CD4-positive, alpha-beta T cell treated with Interleukin-15 for 4 hours (primary cell): ENCODE measurements at places on chromosomes 3 and 15.
A peak's percentile ranks its signal among the peaks of the same experiment; 100 is the strongest.

DNA sequence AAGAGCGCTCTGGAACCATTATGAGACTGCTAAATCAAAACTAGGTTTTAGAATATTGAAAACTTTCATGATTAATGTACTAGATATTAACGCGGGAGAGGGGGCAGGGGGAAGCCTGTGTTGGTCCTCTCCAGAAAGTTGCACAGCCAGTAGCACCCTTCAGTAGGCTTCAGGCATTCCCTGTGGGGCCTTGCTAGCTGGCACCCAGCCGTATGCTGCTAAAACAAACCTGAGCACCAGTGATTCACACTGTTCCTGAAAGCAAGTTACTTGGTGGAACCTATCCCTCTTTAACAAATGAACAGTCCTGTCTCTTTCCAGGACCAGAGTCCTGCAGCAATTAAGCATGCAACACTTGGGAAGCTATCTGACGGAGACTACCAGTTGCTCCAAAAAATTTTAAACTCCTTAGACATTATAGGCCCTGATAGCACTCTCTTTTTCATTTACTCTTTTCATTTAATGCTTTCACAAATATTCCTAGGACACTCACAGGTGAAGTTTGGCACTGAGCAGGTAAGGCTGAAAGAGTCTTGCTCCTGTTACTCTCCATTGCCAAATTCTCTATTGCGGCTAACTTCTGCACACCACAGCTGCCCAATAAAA is 1.2 kb upstream of the ATRIP start:
- DNase-seq, result no peak

DNA sequence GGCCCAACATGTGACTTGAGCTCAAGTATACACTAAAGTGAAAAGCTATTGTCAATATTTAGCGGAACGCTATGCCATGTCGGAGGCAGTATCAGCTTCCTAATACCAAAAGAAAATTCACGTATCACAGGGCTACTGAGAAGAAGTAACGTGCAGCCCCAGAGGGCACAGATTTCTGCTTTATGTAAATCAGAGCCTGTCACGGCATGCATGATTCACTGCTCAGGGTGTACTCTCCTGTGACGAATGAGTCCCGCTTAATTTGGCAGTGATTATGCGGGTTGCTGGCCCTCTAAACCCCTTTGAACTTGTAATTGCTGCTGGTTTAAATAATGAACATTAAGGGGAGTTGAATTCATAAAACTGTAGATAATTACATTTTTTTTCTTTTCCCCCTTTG is 85.3 kb downstream of the MEIS2 start:
- no peak for DNase-seq

GRCh38 chr3:30675774-30676173 is 69.4 kb downstream of the TGFBR2 start:
- DNase-seq, result no peak

DNA sequence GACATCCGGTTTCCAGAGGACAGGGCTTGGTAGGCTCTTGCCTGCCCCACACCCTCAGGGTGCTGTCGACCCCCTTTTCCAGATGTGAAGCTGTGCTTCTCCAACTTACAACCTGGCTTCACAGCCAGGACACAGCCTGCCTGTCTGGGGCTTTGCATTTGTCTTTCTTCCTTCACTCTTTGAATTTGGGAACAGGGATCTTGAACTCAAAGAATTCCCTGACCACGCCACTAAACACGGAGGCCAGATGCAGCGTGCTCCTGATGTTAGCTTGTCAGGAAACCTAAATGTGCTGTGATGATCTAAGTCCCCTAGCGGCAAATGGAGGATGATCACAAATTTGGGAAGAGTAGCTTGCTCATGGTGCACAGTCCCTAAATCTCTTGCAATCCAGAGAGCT is 244.8 kb upstream of the RGMA start:
- no peak for DNase-seq

GRCh38 chr15:78350058-78350457 is 9.9 kb downstream of the CRABP1 start:
- DNase-seq, result no peak

DNA sequence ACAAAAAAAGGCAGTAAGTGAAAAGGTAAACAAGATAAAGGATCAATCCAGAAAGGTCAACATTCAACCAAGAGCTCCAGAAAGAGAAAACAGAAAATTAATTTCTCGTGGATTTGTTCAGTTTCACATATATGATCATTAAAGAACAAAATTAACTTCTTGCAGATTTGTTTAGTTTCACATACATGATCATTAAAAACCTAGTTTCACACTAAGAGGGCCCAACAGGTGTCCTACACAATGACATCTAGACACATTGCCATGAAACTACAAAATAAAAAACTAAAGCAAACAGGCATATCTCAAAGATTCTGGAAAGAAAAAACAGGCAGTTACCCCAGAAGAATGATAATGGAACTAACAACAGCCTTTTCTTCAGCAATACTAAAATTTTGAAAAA is 22.1 kb downstream of the PHC3 start:
- DNase-seq, result no peak

- no peak for DNase-seq
Observed at GRCh38 chr3:122468896-122469533, 45.7 kb downstream of the KPNA1 start.

- DNase-seq, result no peak
Observed at GRCh38 chr15:96326328-96327154, 4.0 kb upstream of the NR2F2 start.

GRCh38 chr15:40891810-40892446 is 2.3 kb upstream of the VPS18 start:
- DNase-seq, result peak; percentile 44

- DNase-seq, result no peak
Observed at GRCh38 chr3:50671331-50671730, 3.4 kb upstream of the DOCK3 start.

DNA sequence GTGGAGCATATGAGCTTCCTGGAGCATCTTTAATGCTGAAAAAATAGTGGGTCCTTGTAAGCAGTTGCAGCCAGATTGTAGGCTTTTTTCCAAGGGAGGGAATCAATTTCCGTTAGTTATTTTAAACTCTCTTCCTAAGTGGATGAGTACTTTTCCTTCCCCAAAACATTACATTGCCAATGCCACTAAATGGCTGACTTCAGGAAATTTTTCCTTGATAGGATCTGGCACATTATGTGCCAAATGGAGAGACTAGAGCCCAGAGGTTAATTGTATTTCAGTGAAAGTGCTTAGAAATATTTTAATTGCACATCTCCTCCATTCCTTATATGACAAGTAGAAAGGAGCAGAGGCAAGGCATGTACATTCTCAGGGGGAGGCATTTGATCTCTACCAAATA is 83.5 kb downstream of the TNFAIP8L3 start:
- DNase-seq, result no peak

DNA sequence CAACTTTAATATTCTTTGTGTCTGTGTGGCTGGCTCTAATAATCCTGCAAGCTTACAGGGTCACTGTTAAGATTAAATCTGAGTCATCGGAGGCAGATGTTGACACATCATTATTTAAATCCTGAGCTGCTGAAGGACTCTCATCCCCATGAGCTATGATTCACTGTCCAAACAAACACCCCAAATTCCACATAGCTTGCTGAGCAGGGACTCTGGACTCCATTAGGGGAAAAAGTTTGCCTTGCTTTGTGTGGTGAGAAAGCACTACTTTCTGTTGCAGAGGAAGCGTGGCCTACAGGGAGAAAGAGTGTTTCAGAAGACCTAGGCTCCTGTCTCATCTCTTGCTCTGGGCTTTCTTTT is 213.7 kb downstream of the PDCD6IP start:
- DNase-seq, result no peak

GRCh38 chr15:83656943-83657528 is 3.1 kb downstream of the ADAMTSL3 start:
- DNase-seq, result no peak

DNA sequence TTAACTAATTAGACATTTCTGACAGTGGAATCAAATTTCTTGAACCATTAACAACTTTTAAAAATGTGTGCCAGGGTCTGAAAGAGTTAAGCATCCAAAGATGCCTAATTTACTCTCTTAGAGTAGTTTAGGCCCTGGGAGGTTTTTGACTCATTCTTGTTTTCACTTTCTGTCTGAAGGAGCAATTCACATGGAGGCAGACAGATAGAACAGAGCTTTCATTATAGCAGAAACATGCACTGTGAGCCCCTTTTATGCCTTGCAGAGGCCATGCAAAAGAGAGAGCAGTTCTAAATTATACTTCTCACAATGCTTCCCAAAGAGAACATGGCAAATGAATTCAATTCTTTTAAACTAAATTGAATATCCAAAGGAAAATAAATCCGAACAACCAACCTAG is 554.8 kb downstream of the MFSD1 start:
- no peak for DNase-seq

DNA sequence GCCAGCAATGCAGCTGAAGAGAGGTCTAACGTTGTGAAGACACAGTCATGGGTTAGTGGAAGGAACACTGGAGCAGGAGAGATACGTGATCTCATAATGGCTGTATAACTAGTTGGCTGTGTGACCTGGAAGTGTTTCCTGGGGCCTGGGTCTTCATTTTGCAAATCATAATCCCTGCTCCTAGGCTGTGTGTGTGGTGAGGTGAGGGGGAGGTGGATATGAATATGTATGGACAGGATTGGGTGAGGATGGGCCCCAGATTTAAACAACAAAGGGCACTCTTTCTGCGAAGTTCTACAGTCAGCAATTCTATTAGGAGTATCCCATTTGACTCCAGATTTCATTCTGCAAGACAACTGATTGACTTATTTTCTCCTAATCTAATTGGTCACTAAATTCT is 41.3 kb downstream of the ANKRD28 start:
- no peak for DNase-seq

- DNase-seq, result no peak
Observed at GRCh38 chr15:39820050-39820602, 37.5 kb upstream of the FSIP1 start.

GRCh38 chr3:59052803-59053411 is 3.1 kb upstream of the CFAP20DC start:
- peak; percentile 16 for DNase-seq

- DNase-seq, result no peak
Observed at GRCh38 chr3:55723653-55724406, 236.7 kb upstream of the WNT5A start.

DNA sequence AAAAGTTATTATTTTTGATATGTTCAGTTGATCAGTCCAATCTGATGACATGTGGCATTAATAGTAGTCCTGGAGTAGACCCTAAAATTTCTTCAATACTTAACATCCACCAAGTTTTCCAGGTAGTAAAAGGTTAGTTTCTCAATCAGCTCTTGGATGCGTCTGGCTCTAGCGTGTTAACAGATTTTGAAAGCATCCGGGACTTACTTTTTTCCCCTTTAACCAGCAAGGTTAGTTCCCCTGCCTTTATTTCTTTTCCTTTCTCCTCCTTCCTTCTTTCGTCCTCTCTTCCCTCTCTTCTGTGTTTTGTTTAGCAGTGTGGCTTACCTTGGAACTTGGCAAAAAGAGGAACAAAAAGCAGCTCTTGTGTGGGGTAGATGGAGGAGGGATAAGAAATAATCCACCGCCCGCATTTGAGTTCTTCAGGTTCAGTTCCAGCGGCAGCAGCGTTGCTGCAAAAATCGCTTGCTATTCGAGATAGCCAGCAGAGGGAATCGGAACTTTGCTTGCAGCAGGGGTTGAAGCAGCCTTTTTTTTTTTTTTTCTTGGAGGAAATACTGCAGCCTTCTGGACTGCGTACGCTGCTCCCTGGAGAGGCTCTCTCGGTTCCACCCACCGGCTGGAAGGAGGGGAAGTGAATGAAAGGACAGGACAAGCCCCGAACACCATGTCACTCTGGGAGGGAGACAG is at the start of gene RBMS3:
Gene RBMS3 (plus strand): TSS at position 668 of the 690 bp plus-strand sequence.
- DNase-seq, result no peak

DNA sequence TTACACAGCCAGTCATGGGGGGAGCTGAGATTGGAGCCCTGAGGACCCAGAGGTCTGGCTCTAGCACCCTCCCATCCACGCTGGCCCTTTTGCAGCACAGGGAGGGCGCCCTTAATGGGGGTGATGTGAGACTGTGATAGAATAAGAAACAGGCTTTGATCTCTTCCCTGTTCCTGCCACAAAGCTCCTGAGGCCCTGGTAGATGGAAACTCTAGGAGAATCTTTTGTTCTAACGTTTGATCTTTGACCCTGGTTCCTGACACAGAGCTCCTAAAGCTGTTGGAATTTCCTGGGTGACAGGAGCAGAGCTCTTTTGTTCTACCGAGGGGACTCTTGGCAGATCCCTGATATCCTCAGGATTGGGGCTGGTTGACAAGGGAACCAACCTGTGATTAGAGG is 1.2 kb upstream of the UROC1 start:
- DNase-seq, result no peak

- DNase-seq, result no peak
Observed at GRCh38 chr3:144129536-144130214, 158.1 kb downstream of the DIPK2A start.

GRCh38 chr15:68278595-68279405 is 1.3 kb downstream of the FEM1B start:
- no peak for DNase-seq

DNA sequence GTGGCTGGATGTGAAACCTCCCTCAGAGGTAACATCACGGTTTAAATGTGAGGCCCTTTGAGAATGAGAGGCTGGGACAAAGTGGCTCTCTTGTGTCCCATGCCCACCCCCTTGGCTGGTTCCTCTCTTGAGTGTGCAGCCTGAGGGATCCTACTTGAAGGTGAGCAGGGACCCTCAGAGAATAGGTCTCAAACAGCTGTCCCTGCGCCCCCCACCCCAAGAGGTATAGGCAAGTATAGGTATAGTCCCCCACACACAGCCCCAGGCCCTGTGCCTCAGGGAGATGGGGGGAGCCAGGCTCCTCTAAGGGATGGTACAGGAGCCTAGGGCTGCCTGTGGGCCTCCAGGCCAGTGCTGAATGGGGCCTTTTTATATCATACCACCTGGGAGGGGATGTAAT is 61.9 kb downstream of the ISG20 start:
- DNase-seq, result no peak

- no peak for DNase-seq
Observed at GRCh38 chr3:7658294-7658693, 797.4 kb downstream of the GRM7 start.

DNA sequence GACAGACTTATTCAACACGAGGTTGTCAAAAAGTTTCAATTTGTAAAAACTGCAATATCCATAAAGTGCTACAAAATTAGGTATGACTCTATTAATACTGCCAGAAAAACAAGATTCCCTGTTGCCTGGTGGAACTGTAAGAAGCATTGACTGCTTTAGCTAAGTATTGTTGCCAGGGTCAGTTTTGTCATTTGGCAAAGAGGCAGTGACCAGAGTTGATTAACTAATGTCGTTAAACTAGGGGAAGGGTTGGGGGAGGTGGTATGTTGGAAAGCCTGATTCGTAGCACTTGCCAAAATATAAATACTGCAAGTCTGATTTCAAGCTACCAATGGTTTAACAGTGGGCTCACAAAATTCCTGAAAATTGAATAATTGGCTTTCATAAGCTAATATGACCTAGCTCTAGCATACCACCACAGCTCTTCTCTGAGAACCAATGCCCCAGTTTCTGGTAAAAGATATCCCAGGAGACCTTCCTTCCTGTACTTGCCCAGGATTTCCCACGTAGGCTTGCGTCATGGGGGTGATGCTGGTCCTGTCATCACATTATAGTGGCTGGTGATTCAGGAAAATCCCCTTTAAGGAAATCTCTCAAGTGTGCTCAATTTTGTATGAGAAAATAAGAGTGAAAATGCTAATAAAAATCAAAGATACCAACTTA is 266.4 kb upstream of the TBC1D5 start:
- DNase-seq, result no peak

GRCh38 chr3:113873814-113874526 is 35.4 kb downstream of the GRAMD1C start:
- no peak for DNase-seq

- peak; percentile 51 for DNase-seq
Observed at GRCh38 chr3:124995460-124995994, 60.3 kb downstream of the HEG1 start.

GRCh38 chr3:13167064-13167743 is 94.0 kb upstream of the IQSEC1 start:
- DNase-seq, result no peak

GRCh38 chr15:81050805-81051204 is 50.1 kb downstream of the TLNRD1 start:
- DNase-seq, result no peak
